Fibroblast of pulmonary artery (primary cell): ENCODE measurements at places on chromosomes 4 and X.

DNA sequence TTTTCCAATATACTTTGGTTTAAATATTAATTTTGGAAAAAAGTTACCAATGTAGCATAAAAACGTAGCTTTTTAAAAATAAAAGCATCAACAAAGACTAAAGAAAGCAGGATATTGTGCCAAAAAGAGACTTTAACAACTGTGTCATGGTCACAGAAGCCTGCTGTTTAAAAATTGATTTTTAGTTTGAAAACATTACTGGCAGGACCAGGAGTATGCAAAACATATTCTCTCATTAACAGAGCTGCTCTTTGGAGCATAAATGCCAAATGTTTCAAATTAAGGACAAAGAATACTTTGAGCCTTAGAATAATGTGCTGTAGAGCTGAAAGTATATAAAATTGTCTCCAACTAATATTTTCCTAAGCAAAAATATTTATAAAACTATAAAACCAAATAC, 279.0 kb downstream of the ARAP2 start:
- DNase-seq: no peak

- DNase-seq: no peak
These were observed 47.2 kb downstream of the C4orf50 start for GRCh38 chr4:5971078-5971450.

GRCh38 chrX:77442728-77443127, 4.5 kb upstream of the FGF16 start:
- peak; percentile 67 for DNase-seq

- no peak for DNase-seq
These were observed 5.0 kb upstream of the GPR174 start for GRCh38 chrX:79139446-79139845.

- no peak for DNase-seq
These were observed 914.5 kb downstream of the STIM2 start for GRCh38 chr4:27775156-27775555.

DNA sequence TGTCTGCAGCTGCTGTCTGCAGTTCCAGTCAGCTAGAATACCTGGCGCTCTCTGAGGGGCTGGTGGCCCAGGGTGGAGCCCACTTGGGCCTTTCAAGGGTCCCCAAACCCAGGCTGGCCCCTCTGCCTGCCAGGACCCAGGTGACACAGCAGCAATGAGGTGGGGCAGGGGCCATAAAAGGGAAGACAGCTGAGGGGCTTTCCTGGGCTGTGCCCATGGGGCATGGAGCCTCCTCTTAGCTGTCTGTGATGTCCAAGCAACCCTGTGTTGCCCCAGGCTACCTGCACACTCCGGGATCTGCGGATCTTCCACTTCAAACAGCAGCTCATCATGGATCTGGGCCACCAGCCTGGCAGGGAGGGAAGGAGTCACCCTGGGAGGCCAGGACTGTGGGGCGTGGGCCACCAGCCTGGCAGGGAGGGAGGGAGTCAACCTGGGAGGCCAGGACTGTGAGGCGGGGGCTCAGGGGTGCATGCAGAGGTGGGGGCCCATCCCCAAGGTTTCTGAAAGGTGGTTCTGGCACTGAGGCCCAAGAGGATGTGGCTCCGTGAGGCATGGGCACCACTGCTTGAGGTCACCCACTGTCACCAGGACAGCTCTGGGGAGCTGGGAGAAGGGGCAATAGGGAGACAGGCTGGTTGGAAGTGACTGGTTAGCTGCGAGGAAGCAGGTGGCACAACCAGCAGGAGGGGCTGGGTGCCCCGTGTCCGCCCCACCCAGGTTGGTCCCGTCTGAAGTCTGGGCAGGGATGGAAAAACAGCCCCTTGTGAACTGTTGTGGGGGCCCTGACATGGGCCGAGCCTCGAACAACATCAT, 16.3 kb downstream of the NAT8L start:
- DNase-seq: no peak

GRCh38 chr4:26583538-26583864, 383 bp upstream of the TBC1D19 start:
- DNase-seq: no peak

- DNase-seq: peak; percentile 10
These were observed 21.4 kb downstream of the MAGEB17 start for GRCh38 chrX:16188687-16189086.

DNA sequence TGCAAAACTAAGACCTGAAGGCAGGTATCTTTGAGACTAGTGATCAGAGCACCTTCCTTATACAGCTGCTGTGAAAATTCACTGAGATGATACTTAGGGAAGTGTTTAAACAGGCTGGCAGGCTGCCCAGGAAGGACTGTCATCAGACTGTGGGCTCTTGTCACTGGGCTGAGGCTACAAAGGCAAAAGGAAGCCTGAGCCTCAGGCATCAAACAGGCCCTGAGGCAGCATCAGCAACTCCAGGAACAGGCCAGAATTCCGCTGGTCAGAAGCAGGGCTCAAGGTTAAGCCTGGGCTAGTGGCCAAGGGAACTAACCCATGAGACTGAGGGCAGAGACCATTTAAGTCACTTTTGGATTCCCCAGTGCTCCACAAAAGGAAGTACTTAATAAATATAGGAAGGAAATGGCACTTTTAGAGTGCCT, 12.8 kb downstream of the PJA1 start:
- DNase-seq: no peak

DNA sequence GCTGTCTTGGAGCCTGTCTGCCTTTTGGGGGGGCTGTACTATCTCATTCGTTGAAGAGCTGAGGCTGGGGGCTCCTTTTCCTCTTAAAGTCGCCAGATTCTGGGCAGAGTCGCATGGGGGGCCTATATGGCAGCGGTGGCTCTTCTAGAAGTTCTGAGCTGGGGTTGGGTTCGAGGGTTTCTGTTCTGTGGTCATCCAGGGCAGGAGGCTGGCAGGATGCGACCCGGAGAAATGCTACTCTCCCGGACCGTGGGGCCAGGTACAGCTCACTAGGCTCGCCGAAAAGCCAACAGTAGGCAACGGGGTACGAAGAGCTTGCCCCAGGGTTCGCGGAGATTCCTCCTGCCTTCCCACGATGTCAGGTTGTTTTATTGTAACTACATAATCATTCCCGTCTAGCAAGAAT, 1.9 kb upstream of the CITED1 start:
- no peak for DNase-seq

DNA sequence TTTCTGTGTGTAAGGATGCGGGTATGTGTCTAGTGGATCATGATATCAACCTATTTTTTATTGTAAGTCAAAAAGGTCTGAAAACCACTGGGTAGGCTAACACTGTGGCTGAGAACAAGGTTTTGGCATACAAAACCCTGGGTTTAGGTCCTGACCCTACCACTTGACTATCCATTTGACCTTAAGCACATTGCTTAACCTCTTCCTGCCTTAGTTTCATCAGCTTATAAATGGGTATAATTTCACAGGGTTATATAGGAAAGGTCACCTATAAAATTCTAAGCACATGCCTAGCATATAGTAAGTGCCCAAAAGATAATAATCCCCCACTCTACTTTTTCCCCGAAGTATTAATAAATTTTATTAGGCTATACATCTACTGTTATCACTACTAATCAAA, 263.0 kb downstream of the UNC5C start:
- DNase-seq: no peak

DNA sequence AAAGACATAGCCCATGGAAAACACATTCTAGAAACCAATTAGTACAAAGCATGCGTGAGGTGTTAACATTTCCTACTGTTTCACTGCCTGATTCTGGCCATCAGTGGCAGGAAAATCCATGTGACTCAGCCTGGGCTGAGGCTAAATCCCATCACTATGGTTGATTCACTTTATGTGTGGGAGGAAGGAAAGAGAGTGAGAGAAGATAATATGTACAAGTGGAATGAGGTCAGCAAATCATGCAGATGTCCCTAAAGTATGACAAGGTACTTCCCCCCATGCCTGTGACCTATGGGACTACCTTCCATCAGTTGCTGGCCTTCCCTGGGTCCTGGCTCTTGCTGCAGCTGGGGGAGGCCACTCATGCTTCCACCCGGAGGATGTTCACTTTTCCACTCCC, 64.2 kb upstream of the MAP3K15 start:
- peak; percentile 71 for DNase-seq

GRCh38 chrX:72609313-72609712, 36.7 kb upstream of the HDAC8 start:
- DNase-seq: peak; percentile 50

DNA sequence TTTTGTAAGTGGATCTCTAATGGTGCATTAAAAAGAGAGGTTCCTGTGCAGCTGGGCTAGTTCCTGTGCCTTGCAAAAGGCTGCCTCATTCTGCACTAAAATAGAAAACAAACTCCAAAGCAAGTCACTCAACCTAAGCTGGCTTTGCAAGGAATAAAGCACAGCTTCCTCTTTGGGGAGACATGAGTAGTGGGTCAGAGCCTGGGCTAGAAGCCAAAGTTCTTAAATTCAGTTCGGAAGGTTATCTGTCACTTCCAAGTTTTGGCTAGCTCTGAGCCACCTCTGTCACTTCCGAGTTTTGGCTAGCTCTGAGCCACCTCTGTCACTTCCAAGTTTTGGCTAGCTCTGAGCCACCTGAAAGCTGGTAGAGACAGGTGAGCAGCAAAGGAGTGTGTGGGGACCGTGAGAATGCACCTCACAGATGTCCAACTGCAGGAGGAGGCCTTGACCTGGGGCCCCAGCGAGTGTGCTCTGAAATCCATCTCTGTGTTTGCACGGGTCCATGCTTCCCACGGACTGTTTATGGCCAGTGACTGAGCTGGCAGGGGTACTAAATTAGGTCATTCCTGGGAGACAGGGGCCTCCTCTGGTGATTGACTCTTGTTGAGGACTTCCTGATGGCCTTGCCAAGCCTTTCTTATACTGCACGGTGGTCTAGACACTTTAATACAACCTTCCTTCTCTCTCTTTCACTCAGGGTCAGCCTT, 36.4 kb upstream of the MAMLD1 start:
- no peak for DNase-seq

DNA sequence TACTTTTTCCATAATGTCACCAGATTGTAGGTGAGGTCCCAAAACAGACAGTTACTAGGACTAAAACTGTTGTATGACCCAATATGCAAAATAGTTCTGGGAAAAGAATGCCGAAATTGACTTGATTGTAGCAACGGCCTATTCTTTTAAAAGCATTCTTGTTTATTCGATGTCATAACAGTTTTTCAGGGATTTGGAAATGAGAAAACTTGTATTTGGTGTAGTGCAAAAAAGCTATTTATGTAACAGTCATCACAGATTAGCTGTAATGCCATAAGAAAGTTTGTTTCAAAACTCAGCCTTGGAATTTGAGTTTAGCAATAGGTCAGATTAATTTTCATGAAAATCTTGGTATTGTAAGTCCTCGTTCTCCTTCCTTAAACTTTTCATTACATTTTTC, 69.2 kb upstream of the DIAPH2 start:
- DNase-seq: peak; percentile 3

DNA sequence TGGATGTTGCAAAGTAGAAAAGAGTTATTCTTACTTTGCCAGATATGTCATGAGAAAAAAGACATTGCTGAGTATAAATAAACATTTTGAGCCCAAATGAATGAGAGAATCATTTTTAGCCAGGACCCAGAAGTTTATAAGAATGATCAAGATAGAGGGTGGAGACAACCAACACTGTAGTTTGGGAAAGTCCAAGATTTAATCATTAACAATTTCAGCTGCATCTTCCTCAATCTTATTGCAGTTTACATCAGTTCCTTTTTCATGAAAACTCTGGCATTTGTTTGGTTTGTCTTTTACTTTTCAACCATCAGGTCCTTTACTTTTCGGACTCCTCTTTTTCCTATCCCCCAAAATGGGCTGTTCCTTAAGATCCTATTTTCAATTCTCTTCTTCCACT, 645.9 kb downstream of the ANKRD50 start:
- DNase-seq: no peak
